ENCODE measurements at places on chromosomes 7 and 10. TPM values are rescaled to one million over a fixed set of nuclear protein-coding genes. Genes with fewer than 3 reads are reported as not detected.

Gene PALD1
- 3.9 TPM for total RNA-seq

Gene GIMAP5
- total RNA-seq, result not detected

Gene EMX2
- total RNA-seq, result 4.1 TPM

Gene GNG11
- 14.8 TPM for total RNA-seq

Gene NRP1
- 81.2 TPM for total RNA-seq

Gene HIBADH
- 47.0 TPM for total RNA-seq

Gene NXPH1
- total RNA-seq, result not detected

Gene SNCG
- total RNA-seq, result not detected

Measured in kidney epithelial cell (primary cell).